NCI-H1417 treated with DMSO at 0.1 percent for 48 hours (cell line): ENCODE measurements at places on chromosomes 1 and 21.

- no peak for DNase-seq
Measured at GRCh38 chr1:86068271-86068721, 88.3 kb downstream of the COL24A1 start.

- DNase-seq: no peak
Measured at GRCh38 chr1:191260056-191260455, 782.4 kb upstream of the BRINP3 start.

- DNase-seq: no peak
Measured at GRCh38 chr1:231460614-231461013, 38.5 kb upstream of the EGLN1 start.

DNA sequence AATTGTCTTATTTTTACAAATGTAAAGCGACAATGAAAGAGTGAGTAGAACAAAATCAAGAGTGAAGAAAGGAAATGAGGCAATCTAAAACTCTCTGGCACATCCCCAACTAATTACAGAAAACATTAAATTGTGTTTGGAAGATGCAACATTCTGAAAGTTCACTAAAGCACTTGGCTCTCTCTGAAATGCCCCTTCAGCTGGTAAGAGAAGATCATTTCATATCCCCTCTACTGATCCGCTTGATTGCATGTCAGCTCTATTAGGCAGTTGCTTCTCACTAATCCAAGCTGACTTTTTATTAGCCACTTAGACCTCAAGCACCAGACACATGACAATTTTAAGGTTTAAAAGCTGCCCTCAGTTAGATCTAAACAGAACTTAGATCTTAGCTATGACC lies 262.8 kb upstream of the PRMT6 start:
- no peak for DNase-seq

- no peak for DNase-seq
Measured at GRCh38 chr1:117618450-117619122, 12.7 kb downstream of the TENT5C start.

DNA sequence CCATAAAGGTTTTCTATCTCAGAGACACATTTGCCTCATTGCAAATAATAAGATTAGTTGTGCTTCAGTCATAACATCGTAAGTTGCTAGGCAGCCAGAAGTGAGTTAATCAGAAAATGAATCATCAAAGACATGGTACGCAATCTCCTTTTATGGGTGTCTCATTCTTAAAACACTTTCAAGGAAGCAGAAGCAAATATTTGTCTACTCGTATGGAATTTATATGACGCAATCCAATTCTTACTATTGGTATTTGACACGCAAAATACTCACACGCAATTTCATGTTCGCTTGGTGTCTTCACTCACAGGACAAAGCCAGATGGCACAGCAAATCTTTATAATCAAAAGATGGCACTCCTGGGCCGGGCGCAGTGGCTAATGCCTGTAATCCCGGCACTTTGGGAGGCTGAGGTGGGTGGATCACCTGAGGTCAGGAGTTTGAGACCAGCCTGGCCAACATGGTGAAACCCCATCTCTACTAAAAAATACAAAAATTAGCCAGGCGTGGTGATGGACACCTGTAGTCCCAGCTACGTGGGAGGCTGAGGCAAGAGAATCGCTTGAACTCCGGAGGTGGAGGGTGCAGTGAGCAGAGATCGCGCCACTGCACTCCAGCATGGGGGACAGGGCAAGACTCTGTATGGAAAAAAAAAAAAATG lies 56.4 kb downstream of the HLCS start:
- DNase-seq: no peak

GRCh38 chr1:176144526-176144925 lies 62.6 kb downstream of the COP1 start:
- no peak for DNase-seq

DNA sequence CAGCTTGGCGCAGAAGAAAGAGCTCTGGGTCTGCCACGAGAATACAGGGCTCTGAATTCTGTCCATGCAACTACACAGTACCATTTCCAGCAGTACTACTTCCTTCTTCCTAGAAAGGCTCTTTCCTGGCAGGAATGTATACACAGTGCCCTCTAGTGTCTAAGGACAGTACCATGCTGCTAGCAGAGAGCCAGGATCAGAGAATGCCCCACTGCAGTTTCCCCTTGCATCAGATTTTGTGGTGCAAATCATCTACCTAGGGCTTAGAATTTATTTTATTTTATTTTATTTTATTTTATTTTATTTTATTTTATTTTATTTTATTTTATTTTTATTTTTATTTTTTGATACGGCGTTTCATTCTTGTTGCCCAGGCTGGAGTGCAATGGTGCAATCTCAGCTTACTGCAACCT lies 50.8 kb downstream of the PAX7 start:
- no peak for DNase-seq
